Activated T-cell treated with anti-CD3 and anti-CD28 coated beads, Interleukin-2, amount 50 U/mL, for 72 hours (primary cell): ENCODE measurements at places on chromosomes 5 and 9. TPM values are rescaled to one million over a fixed set of nuclear protein-coding genes. Genes with fewer than 3 reads are reported as not detected.

The MBLAC2 gene
- 5.4 TPM for total RNA-seq

DNA sequence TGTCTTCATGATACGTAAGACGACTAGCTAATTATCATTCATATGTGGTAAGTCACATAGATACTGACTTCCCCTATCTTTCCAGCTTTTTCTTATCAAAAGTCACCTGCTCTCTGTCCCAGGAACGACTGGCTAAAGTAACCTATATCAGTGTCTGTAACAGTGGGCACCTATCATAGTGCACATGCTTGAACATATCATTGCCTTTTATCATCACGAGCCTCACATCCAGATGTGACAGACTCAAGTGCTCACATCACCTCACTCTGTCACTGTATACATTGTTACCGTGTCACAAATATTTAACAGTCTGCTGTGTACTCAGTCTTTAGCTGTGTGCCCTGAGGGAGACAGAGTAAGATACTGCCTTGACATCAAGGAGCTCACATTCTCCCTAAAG is 125.4 kb upstream of the CCDC152 start:
- DNase-seq = no peak

DNA sequence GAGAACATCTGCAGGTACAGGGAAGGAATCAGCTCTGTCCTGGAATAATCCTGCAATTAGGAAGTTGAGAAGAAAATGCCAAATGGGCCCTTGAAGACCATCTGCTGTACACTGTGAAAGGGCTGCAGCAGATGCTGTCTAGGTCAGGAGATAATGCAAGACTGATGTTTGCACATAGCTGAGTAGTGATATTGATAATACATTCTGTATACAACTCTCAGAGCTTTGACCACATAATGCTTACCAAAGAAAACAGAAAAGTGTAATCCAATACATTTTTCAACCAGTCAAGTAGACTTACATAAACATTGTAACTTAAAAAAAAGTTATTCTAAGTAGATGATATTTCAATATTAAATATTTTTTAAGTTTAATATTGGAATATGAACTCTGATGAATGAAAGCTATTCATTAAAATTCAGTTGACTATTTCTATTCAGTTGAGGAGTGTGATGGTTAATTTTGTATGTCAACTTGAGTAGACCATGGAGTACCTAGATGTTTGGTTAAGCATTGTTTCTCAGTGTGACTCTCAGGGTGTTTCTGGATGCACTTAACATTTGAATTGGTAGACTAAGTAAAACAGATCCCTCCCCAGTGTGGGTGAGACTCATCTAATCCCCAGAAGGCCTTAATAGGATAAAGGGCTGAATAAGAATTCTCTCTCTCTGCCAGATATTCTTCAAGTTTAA is 380.1 kb upstream of the PRR16 start:
- no peak for DNase-seq

GRCh38 chr9:131397100-131397790 is 3.4 kb downstream of the PRRC2B start:
- DNase-seq = no peak

- DNase-seq = no peak
These were observed 8.0 kb downstream of the RGS3 start for GRCh38 chr9:113471566-113471965.

The CCNI2 gene
- 3.4 TPM for total RNA-seq

GRCh38 chr5:148846930-148847329 is 20.5 kb downstream of the ADRB2 start:
- no peak for DNase-seq

The BTNL8 gene
- 1.2 TPM for total RNA-seq

The QSOX2 gene
- 25.1 TPM for total RNA-seq

- no peak for DNase-seq
These were observed 112.0 kb upstream of the SELENOP start for GRCh38 chr5:42923710-42924109.

The GRXCR2 gene
- total RNA-seq = not detected

- DNase-seq = no peak
These were observed 182.0 kb upstream of the IER5L start for GRCh38 chr9:129359916-129360536.

DNA sequence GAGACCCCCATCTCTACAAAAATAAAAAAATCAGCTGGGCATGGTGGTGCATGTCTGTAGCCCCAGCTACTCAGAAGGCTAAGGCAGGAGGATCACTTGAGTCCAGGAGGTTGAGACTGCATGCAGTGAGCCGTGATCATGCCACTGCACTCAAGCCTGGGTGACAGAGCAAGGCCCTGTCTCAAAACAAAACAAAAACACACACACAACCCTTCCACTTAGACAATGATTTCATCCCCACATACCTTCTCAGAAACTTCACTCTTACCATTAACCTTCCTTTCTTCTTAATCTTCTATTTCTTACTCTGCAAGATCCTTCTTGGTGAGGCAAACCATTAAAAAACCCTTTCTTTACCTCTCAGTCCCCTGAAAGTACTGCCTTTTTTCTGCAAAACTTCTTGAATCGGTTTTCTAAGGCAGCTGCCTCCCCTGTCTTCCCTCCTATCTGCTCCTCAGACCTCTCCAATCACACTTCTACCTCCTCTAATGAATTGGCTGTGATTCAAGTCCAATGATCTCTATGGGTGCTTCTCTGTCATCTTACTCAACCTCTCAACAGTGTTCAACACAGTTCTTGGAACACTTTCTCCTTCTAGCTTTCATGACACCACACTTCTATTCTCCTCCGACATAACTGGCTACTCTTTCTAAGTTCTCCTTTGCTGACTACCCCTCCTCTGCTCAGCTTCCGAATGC is 47.3 kb downstream of the PFDN1 start:
- no peak for DNase-seq

DNA sequence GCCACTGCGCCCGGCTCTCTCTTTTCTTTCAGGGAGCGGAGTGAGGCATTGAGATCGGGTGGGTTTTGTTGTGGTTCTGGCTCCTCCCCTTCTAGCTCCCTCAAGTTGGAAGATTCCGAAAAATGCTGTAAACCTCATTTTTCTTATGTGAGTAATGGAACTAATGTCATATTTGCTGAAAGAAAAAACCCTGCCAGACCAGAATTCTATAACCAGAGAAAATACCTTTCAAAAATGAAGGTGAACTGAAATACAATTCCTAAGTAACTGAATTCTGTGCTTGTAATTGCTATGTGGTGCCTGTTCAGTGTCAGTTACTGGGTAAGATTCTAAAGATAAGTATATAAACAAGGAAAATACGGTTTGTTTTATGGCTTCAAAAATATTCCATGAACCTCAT is 30.9 kb upstream of the CDK20 start:
- no peak for DNase-seq

The ADRB2 gene
- total RNA-seq = 0.60 TPM

DNA sequence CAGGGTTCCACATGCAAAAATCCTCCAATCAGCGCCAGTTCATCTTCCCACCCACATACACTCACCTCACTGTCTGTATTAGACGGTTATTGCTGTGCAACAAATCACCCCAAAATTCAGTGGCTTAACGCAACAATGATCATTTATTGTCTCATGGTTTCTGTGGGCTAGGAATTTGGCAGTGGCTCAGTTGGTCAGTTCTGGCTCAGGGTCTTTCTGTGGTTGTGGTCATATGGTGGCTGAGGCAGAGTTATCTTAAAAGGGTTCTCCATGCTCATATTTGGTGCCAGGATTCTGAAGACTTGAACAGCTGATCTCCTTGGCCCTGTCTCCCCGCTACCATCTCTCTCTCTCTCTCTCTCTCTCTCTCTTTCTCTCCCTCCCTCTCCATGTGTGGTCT is 12.9 kb downstream of the ZNF618 start:
- DNase-seq = no peak

The CSF1R gene
- 1.2 TPM for total RNA-seq

DNA sequence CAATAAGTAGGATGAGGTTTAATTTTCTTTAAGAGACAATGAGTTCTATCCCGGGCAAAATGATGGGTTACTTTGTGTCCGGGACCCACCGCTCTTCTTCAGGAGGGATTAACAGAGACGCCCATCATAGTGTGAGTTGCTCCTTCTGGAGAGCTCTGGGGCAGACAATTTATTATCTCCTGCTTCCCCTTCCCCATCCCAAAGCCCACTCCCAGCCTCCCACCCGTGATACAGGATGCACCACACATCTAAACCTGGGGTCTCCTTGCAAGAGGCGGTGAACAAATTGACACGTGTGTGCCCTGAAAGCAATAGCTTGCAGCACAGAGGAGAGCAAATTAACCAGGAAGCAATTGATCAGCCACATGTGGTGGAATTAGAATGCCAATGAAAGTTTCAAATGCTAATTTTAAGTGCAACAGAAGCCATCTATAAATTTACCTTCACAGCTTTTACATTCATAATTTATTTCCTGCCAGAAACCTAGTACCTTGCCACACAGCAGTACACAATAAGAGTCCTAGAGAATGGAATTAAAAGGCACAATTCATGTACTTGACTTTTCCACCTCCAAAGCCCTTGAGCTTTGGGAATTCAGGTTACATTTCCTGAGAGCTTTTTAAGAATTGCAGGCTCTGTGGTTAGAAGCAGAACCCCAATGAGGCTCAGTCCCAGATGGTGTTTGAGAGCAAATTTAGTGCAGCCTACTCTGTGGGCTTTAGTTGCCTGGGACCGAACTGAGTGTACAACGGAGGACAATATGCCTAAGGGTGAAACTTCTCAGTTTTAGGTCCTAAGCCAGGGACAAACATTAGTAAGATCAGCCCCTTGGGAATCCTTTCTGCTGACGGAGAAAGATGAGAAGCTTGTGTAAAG is 399.6 kb downstream of the MED10 start:
- DNase-seq = no peak

- peak; percentile 32 for DNase-seq
These were observed 10.6 kb upstream of the FAM163B start for GRCh38 chr9:133619791-133620190.

- no peak for DNase-seq
These were observed 107.0 kb upstream of the NUDT12 start for GRCh38 chr5:103669615-103670014.

GRCh38 chr9:133124907-133125275 is 3.9 kb upstream of the RALGDS start:
- no peak for DNase-seq

- no peak for DNase-seq
These were observed 81.2 kb downstream of the CAMSAP1 start for GRCh38 chr9:135826188-135826545.

- no peak for DNase-seq
These were observed 31.5 kb downstream of the DDX31 start for GRCh38 chr9:132638240-132638639.

The TSLP gene
- total RNA-seq = 3.7 TPM

GRCh38 chr9:2602704-2603116 is 18.9 kb upstream of the VLDLR start:
- DNase-seq = no peak

The EGR1 gene
- total RNA-seq = 94.3 TPM

The TRIM36 gene
- total RNA-seq = not detected

GRCh38 chr5:39631958-39632357 is 207.2 kb upstream of the DAB2 start:
- no peak for DNase-seq

GRCh38 chr5:14464671-14465070 is 116.9 kb upstream of the OTULINL start:
- DNase-seq = no peak

GRCh38 chr9:133403766-133404453 is 13.9 kb downstream of the REXO4 start:
- peak; percentile 61 for DNase-seq

The SMIM3 gene
- 24.7 TPM for total RNA-seq

- DNase-seq = no peak
These were observed 316.4 kb downstream of the NR3C1 start for GRCh38 chr5:143086908-143087637.

DNA sequence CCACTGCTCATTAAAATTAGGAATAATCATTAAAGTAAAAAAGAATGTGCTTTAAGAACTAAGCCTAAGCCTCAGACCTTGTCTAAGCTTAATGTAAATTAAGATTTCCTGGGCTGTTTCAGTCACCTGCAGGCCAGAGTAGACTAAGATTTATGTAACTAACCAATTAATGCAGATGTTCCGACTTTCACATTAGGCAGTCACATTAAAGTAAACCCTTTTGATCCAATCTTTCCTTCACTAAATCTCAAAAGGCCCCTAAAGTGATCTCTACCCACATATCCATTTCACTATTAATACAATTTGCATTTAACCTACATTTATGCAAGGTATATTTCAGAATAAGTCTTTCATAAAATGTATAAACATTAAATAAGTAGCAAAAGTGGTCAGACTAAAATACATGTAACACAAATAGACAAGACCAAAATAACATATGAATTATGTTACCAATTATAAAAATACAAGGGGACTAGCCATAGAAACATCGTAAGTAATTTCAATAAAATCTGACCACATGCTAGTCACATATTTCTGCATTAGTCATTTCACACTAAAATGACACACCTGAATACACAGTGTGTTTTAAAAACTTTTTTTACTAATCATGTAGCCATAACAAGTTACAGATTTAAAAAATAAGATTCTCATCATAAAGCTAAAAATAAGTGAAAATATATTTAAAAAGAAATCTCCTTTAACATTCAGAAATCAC is 7.7 kb downstream of the NR3C1 start:
- no peak for DNase-seq

The CRB2 gene
- total RNA-seq = not detected

The SLC34A3 gene
- total RNA-seq = 0.12 TPM

The TIGD6 gene
- total RNA-seq = 2.6 TPM

DNA sequence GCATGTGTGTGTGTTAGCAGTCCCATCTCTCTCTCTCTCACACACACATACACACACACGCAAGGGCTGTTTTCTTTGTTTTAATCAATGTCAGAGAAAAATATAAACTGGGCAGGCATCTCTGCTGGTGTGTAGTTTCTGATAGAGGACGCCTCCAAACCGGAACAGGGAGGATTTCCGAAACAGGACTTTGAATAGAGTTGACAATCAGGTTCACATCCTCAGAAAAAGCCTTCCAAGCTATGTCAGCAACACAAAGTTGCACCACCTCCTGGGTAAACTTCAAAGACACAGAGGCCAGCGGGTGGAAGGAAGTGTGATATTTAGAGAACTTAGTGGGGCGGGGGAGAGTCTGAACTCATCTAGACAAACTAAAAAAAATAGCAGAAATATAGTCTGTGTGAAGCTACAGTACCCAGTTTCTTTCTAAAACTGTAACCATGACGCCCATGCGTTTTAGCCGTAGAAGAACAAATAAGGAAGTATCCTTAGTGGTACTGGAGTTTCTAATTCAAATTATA is 1.2 kb downstream of the ST8SIA4 start:
- DNase-seq = peak; percentile 59

DNA sequence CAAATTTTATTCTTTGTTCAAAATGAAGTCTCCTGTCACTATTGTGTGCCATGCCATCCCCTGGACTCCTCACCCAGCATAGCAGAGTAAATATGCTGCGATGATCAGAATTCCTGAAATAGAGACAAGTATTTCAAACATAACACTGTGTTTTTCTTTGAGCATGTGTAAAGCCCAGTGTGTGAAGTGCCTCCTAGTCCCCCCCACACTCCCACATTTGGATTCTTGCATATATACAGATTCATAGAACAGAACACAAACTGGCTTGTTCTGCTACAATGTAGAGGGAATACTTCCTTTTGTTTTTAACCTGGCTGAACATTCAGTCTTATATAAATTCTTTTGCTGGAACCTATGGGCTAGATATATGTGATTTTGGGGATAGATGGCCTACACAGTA is 84.9 kb downstream of the NUDT12 start:
- DNase-seq = no peak

The PTGES gene
- 0.74 TPM for total RNA-seq

GRCh38 chr9:316382-316965 is 101.8 kb downstream of the DOCK8 start:
- DNase-seq = no peak
